ENCODE measurements at places on chromosomes 4 and X.

- DNase-seq = no peak
Observed at GRCh38 chr4:112514647-112515197, 1.3 kb downstream of the NEUROG2 start.

GRCh38 chr4:163556177-163556576 lies 61.7 kb downstream of the TMA16 start:
- no peak for DNase-seq

- DNase-seq = no peak
Observed at GRCh38 chr4:74297539-74297938, 10.7 kb upstream of the EPGN start.

DNA sequence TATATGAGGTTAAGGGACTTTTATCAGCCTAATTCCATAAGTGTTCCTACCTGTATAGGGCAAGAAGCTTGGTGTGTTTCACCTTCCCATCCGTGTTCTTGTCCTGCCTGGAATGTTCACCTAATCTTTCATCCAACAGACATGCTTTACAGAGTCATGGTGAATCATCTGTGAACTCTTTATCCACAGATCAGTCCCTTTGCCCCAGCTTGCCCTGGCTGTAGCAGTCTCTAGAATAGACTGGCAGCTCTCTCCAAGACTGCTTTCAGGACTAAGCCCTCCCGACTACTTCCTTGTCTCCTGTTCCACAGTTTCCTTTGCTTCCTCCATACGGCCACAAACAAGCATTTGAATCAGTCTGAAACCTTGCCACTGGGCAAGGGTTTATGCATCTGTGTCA lies 177.9 kb upstream of the IL15 start:
- DNase-seq = no peak

GRCh38 chrX:18424482-18425198 lies 768 bp upstream of the CDKL5 start:
- no peak for DNase-seq

DNA sequence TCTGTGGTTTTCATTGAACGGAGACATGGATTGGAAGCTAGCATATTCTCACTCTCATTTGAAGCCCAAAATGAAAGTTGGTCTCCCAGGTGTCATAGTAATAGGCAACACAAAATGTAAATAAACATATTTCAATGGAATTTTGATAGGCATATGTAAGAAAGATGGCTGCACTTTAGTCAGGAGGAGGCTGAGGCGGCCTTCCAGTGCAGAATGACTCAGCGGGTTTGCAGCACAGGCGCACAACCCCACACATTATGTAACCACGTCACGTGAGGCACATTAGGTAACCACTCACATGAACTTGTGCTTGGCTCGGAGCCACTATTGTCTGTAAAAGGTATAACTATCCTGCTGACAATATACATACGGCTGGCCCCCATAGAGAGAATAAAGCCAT lies 381.7 kb downstream of the GPAT3 start:
- no peak for DNase-seq

GRCh38 chr4:26261405-26261804 lies 59.4 kb upstream of the RBPJ start:
- DNase-seq = no peak

- no peak for DNase-seq
Observed at GRCh38 chr4:15188605-15189539, 186.6 kb downstream of the CPEB2 start.

DNA sequence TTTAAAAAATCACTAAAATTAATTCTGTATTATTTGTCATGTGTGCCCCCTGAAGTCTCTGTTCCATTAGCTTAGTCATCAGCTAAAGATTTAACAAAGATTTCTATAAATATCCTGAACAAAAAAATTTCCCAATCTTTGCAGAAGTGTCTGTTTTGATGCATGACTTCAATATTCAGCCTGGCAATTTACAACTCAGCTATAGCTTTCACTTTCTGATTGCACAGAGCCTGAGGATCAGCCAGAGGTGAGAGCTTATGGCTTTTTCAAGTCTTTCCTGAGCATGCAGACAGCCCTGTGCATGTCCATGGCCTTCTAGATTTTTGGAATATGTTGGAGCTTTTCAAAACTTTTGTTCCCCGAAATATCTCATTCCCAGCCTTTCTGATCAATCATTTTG lies 420.1 kb downstream of the ZNF674 start:
- no peak for DNase-seq

DNA sequence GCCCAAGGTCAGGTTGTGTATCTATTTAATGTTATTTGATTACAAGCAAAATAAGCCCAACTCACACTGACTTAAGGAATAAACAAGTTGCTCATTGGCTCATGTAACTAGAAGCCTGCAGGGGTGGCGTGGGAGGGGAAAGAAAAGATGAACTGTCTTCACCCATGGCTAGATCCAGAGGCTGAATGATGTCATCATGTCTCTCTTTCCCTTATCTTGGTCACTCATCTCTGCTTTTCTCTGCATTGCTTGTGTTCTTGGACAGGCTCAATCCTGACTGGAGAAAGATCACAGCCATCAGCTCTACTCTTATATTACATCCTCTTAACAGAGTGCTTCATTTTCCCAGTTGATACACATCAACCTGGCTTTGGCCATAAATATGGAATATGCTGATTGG lies 290.0 kb upstream of the DIAPH2 start:
- no peak for DNase-seq

DNA sequence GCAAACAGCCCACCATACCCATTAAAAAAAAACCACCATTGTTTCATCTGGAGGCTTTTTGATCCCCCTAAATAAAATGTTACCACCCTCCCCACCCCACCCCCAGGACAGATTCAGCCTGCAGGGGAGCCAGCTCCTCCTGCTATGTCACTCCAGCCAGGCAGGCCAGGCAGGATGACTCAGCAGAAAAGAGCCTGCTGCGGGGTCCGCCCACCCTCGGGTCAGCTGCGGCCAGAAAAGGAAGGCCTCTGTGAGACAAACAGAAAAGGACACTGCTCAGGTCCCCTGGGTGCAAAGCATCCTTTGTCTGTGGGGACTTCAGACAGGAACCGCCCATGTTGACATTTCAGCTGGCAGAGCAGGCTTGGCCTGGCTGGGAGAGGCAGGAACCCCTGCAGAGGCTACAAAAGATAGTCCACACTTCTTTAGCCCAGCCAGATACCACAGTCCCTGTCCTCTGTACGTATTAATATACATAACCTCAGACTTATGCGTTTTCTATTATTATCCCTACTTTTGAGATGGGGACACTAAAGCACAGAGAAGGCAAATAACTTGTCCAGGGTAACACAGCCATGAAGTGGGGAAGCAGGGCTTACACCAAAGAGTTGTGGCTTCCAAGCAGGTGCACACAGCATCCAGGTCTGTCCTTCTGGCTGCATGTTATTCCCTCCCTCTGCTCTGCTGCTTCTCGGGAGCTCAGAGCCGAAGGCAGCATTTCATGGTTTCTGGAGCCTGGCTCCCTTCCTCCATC lies 147.7 kb downstream of the CPEB2 start:
- DNase-seq = no peak

DNA sequence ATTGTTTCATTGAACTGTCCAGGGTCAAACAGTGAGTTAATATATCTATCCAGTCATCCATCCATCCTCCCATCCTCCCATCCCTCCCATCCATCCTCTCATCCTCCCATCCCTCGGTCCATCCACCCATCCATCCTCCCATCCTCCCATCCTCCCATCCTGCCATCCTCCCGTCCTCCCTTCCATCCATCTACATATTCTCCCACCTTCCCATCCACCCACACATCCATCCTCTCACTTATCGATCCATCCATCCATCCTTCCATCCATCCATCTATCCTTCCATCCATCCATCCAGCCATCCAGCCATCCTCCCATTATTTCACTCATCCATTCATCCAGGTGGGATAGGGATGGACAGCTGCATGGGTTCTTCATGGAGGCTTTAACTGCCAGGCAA lies 35.4 kb upstream of the PSAPL1 start:
- DNase-seq = no peak

GRCh38 chrX:149881081-149881711 lies at the start of gene MAGEA8:
MAGEA8 (plus strand) TSS chrX:149881183; CDS start chrX:149884273, 3,090 bp downstream.
- DNase-seq = no peak

DNA sequence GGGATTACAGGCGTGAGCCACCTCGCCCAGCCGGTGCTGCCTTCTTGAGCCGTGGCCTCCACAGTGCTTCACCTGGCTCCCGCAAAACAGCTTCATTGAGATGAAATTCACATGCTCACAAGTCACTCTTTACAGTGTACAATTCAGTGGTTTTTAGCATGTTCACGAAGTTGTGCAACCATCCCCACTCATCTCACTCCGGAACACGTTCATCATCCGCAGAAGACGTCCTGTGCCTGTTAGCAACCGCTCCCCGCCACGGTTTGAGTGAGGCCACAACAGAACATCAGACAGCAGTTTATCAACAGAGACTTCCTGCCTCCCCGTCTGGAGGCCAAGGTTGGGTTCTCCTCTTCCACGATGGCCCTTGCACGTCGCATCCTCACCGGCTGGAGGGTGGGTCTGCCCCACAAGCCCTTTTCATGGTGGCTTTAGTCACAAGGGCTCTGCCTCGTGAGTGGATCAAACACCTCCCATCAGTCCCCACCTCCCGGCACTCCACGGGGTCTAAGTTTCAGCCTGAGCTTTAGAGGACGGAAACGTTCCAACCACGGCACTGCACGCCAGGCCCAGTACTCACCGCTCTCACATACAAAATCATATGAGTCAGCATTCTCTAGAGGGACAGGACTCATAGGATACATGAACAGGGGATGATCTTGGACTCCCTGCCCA lies 29.6 kb upstream of the SPON2 start:
- peak; percentile 70 for DNase-seq
